Left lung (tissue), 14 donors: ENCODE measurements at places on chromosomes 16 and 17.

DNA sequence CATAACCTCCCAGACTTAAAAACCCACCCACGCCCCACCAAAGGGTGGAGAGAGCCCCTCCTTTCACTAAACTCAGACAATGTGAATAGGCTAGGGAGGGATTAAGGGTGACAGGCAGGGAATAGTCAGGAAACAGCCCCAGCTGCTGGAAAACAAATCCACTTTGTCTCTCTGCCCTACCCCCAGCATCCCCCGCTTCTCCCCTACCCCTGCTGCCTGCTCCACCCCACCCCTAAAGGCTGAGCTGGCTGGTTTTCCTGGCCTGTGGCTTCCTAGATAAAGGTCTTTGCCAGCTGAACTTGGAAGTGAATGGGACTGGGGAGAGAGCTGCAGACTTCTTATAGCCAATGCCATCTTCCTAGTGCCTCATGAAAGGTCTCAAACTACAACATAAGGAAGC, 15.0 kb downstream of the CAVIN1 start:
- DNase-seq, result no peak

- DNase-seq, result no peak
Measured at GRCh38 chr16:75621170-75621477, 2.0 kb downstream of the ADAT1 start.

DNA sequence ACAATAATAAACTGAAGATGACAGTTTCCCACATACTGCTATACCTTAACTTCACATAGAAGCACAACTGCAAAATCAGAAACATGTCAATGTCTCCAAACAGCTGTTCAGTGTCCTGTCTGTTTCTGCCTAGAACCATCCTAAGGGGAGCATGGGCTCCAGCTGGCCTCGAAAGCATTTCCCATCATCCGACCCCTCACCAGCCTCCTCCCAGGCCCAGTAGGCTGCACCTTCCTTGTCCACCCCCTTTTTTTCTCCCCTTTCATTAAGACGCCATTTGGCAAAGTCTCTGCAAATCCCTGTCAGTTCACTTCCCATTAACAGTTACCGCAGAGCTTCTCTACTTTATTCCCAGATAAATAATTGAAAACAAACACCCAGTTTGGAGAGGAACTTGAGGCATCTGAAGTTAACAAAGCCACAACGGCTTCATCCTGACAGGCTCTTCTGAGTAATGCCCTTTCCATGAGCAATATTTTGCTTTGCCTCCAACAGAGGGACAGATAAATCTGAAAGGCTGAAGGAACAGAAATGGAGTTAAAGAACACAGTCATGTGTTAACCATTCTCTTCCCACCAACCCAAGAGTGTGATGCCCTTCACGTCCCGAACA, 65.3 kb downstream of the SLC39A11 start:
- no peak for DNase-seq

DNA sequence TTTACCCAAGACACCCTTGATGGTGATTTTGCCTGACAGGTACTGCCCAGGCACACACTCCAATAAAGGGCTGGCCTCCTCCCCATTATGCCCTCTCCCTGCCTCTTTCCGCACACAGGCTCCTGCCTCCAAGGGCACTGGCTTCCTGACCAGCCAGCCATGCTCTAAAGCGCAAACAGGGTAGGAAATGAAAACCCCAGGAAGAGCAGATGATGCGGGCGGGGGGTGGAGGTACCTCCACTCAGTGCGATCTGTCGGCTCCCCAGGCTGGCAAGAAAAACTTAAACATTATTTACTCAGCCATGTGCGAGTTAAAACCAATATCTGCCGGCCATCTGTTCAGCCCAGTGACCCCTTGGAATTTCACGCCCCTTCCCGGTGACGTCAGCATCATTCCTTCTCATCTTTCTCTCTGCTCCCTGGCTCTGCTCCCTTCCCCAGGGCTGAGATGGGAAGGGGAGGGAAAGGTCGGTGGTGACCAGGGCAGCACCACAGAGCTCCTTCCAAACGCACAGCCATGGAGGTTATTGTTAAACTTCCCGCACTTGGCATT, 262.5 kb downstream of the CBLN1 start:
- no peak for DNase-seq

- peak; percentile 58 for DNase-seq
Measured at GRCh38 chr16:66728117-66728787, 23.2 kb downstream of the DYNC1LI2 start.

DNA sequence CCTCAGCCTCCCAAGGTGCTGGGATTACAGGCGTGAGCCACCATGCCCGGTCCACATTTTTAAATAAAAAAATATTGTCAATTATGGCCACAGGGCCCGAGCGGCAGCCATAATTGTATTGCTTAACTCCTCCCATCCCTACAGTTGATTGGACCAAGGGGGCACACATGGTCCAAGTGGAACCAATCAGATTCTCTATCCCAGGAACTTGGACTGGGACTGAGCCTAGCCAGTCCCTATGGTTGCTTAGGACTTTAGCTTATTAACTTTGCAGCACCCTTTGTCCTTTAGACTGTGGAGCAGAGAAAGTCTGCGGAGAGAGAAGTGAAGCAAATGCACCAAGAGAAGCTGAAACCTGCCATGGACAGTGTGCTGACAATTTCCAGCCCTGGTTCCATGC, 5.5 kb upstream of the RDM1 start:
- no peak for DNase-seq

DNA sequence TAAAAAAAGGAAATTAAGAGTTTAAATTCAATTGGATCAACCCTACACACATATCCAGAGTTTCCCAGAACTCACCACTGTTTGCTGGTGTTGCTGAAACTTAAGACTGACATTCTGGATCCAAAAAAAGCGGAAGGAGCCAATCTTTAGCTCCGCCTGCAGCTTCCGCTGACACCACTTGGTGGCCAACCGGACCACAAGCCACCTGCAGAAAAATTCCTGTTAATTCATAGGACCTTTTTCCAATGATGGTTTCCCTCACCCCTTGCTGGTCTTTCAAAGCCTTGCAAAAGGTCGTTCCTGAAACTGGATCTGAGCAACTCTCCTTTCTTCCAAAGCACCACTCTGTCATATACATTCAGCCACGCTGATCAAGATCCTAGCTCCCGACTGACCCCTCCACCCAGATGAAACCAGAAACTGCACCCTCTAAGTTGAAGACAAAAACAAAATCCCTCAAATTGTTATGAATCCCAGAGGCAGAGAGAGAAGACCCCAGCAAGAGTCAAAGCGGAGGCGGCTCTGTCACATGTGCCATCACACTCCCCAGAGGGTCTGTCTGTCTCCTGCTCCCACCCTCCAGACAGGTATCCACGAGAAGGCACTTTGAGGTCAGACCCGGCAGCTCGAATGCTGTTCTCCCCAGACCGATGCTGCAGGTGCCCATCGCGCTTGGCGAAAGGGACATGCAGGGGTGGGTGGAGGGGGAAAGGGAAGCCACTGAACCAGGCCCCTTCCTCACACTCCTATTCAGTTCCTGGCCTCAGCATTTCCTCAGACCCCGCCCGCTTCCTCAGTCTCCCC, 773 bp downstream of the BLTP2 start:
- DNase-seq, result no peak

GRCh38 chr16:66776457-66776856, 24.9 kb downstream of the TERB1 start:
- DNase-seq, result no peak

DNA sequence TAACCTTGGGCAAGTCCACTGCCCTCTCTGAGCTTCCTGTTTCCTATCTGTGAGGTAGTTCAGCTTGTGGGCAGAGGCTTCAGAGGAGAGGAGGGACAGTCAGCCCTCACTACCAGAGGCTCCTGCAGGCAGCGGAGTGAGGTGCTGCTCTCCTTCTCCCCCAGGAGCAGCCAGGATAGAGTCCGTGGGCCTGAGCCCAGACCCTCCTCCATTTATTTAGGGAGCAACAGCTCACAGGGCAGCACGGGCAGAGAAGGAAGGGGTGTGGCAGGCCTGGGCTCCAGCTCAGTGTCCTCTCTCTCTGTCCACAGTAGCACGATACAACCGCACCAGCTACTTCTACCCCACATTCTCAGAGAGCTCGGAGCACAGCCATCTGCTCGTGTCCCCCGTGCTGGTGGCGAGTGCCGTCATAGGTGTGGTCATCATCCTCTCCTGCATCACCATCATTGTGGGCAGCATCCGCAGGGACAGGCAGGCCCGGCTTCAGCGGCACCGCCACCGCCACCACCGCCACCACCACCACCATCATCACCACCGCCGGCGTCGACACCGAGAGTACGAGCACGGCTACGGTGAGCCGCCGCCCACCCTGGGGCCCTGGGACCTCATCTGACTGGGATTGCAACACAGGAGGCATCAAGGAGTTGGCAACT, 42.3 kb downstream of the BEAN1 start:
- no peak for DNase-seq

DNA sequence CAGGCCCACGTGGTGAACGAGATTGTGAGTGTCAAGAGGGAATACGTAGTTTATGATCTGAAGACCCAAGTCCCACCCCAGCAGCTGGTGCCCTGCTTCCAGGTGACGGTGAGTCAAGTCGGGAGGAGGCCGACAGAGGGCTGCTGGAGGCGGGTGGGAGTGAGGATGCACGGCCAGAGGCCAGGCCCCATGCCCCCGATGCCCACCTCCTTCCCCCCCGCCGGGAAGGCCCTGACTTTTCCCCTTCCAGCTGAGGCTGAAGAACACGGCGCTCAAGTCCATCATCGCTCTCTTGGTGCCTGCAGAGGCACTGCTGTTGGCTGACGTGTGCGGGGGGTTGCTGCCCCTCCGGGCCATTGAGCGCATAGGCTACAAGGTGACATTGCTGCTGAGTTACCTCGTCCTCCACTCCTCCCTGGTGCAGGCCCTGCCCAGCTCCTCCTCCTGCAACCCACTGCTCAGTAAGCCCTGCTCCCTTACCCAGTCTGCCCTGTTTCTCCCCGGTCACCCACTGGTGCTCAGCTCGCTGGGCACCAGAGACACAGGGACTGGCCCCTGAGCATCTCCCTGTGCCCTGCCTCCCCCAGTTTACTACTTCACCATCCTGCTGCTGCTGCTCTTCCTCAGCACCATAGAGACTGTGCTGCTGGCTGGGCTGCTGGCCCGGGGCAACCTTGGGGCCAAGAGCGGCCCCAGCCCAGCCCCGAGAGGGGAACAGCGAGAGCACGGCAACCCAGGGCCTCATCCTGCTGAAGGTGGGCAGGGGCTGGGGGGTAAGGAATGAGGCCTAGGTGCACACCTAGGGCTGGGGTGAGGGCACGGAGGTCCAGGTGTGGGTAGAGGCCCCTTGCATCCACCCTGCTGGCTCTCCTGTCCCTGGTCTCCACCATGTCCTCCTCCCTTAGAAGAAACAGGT, 2.6 kb downstream of the ZACN start:
- DNase-seq, result no peak

DNA sequence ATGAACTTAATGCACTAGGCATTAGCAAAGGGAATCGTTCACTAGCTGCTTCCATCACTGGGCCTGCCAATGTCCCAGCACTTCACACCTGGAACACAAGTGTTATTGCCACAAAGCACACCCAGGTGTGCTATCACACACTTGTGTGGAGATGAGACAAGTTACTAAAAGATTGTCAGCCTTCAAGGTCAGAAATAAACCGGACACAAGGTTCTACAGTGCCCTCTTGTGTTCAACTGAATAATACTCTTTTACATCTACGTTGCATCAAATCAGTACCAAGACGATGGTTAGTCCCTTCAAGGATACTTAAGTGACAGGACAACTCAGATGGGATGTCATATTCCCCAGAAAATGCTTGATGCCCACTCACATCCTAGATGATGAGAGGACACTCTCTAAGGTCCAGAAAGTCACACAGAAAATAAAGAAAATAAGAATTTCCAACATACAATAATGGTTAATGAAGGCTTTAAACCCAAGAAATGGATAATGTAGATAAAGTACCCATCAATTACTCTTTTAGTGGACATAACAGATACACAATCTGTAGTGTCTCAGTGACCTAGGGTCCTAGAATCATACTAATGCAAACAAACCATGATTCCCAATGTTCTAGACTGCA, 16.4 kb upstream of the GLG1 start:
- DNase-seq, result no peak

GRCh38 chr16:77540646-77541045, 105.8 kb upstream of the ADAMTS18 start:
- DNase-seq, result no peak
